ENCODE measurements at places on chromosomes 11 and 22.

DNA sequence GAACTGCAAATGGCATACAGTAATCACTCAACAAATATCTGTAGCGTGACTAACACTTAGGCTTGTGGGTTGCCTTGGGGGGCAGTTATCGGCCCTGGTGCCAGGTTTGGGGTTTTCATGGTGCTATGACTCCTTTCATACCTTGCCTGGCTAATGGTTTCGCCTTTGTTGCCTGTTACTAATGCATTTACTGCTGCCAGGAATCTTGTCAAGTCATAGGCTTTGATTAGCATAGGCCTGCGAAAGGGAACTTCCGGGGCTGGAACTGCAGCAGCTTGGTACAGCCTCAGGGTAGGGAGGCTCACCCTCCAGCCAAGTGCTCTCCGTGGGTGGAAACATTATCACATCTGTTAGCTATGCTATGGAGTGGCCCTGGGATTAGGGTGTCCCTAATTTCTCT lies 13.2 kb downstream of the SLC25A18 start:
- DNase-seq: no peak

GRCh38 chr11:131033151-131033651 lies 116.9 kb upstream of the SNX19 start:
- no peak for DNase-seq

DNA sequence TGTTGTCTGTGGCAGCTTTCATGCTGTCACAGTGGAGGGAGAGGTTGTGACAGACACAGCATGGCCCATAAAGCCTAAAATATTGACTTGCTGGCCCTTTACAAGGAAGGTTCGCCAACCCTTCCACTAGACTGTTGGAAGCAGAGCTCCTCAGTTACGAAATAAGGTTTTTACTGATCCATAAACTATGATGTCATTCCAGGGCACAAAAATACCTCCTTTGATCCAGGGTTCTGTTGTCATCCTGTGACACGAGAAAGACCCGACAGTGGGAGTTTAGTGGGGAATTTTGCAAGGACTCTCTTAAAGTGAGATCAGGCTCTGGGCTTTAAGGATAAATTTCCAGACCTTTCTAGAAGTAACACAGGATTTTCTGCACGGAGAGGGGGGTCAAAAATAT lies 15.7 kb downstream of the BARX2 start:
- no peak for DNase-seq

GRCh38 chr11:121652971-121653370 lies 200.2 kb upstream of the SORL1-AS1 start:
- DNase-seq: no peak

DNA sequence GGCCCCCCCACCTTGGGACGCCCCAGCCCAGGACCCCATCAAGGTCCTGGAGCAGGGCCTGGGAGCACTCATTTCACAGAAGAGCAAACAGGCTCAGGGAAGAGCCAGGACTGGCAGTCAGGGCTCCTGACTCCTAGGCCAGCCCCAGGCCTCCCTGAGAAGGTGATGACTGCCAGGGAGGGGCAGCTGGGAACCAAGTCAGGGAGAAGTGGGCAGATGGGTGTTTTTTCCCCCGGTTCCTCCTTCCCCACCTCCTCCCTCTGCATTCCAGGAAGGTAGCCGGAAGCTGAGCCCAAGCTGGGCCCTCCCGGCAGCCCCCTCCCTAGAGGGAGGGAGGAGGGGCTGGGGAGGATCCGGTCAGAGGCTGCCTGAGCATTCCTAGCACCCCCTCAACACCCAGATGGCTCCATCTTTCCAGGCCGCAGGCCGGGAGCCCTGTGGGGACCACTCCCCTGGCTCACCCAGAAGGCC lies 19.6 kb downstream of the MYRF start:
- DNase-seq: no peak

- peak; percentile 96 for DNase-seq
Measured at GRCh38 chr11:61026121-61027031, 54.9 kb downstream of the CD6 start.

GRCh38 chr11:66676282-66676919 lies 1.3 kb downstream of the RBM4B start:
- DNase-seq: no peak

GRCh38 chr11:11440144-11440543 lies 87.1 kb upstream of the CSNK2A3 start:
- no peak for DNase-seq

DNA sequence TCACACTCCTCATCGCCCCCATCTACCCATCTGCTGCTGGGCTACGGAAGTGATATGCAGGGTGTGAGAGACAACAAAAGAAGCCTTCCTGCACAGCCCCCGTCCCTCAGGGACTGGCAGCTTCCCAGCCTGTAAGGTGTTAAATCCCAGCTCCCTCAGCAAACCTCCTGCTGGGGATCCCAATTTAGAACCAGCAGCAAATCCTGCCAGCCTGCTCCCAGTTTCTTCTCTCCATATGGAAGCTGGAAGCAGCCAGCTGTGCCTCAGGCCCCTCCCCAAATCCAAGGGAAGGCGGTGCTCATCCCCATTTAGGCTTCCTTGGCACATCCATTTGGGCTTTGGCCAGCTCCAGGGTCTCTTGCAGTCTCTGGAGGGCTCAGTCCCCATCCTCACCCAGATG lies 47.5 kb downstream of the PAMR1 start:
- DNase-seq: no peak

DNA sequence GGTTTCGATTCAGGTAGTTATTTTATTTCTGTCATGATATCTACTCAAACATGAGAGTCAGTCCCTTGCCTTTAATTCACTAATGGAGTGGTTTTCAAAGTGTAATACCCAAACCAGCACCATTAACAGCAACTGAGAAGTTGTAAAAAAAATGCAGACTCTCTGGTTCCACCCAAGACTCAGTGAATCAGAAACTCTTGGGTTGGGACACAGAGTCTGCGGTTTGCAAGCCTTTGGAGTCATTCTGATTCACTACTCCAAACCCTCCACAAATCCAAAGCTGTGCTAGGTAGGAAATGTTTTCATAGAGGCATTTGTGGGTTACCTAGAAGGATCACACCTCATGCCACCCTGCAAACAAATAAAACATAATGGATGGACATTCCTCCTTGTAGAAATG lies 340.1 kb downstream of the NTM start:
- no peak for DNase-seq

GRCh38 chr11:1194231-1194976 lies 28.5 kb upstream of the MUC5B start:
- DNase-seq: no peak

DNA sequence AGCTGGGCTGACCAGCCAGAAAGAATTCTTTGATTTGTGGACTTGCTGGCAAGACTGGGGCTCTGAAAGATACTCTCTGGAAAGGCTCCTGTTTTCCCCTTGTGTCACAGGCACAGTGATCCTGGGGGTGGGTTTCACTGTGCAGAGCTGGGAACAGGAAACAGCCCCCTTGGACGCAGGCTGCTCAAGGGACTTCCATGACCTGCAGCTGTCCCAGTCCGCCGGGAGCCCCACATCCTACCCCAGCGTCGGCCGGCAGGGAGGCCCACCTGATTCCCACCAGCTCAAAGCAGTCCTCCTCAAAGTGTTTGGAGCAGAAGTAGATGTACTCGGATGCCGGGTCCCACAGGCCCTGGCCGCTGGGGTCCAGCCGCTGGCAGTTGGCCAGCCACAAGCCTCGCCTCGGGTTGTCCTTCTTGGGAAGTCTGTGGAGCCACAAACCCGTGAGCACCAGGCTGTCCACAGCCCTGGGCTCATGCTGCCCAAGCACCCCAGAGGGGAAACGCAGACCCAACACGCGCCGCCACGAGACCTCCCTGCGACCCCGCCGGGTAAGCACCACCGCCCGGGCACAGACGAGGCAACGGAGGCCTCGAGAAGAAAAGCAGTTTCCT lies 824 bp downstream of the THAP7 start:
- no peak for DNase-seq

DNA sequence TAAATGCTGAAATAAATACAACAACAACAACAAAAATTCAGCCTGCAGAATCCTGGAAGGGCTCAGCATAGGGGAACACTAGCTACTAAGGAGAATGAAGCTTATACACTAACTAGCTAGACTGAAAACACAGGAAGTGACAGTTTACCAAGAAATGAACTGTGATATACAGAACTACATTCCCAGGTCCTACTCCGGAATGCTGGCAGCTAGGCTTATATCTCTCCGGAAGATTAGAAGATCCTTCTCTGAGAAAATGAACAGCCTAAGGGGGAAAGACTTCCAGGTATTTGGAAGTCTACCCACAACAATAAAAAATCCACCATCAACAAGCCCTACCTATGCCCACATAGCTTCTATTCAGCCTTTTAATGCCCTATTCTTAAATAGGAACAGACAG lies 31.0 kb downstream of the CCDC34 start:
- no peak for DNase-seq

GRCh38 chr22:32325811-32326237 lies 31.8 kb upstream of the RFPL3 start:
- no peak for DNase-seq

DNA sequence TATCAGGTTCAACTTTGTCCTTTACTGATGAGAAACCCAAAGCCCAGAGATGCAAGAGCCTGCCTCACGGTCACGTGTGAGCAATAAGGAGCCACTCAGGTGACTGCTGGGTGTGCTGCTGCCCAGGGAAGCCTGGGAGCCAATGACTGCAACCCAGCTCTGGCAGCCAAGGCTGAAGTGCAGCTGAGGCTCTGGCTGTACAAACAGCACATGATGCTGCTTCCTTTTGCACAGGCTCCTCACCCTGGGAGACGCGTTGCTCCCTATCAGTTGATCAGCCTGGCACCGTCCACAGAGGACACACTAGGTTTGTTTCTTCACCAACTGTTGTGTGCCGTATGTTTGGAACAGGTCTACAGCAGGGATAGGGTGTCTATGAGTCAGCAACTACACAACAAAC lies 168.7 kb downstream of the EFCAB6 start:
- no peak for DNase-seq

GRCh38 chr11:116310226-116310625 lies 462.6 kb downstream of the BUD13 start:
- DNase-seq: no peak

DNA sequence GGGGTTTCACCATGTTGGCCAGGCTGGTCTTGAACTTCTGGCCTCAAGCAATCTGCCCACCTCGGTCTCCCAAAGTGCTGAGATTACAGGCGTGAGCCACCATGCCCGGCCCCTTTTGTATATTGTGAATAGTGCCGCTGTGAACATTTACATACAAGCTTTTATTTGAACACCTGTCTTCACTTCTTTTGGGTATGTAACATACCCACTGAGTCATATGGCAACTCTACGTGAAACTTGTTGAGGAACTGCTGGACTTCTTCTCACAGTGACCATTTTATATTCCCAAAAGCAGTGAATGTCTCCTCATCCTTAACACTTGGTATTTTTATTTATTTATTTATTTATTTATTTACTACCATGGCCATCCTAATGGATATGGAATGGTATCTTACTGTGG lies 3.9 kb upstream of the SCT start:
- DNase-seq: no peak

DNA sequence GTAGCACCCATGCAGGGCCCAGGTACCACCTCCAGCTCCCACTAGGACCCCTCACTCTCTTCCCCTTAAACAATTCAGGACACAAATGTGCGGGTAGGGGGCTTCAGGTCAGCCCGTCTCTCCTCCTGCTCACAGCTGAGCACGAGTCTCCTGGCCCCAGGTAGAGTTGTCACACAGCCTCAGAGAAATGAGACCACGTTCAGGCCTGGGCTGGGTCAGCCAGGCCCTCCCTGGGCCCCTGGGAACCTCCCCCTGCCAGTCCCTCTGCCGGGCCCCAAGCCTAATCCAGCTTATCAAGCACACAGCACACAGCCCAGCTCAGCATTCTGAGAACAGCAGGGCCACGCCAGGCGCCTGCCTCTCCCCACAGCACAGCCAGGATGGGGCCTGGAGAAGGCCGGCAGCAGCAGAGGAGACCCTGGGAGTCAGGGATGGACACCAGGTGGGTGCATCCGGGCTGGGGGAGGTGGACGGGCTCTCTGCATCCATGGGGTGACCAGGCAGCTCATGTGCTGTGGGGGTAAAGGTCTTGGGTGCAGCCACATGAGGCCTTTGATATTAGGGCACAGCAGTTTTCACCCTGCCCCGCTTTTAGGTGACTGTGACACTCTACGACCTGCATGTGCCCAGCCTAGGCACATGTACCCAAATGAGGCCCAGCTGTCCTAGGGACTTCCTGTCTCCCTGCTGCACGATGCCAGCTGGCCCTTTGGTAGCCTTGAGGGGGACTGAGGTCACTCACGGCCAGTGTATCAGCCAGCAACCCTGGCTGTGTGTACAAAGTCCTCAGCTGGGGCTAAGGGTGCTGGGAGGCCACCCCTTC lies 87.0 kb downstream of the MORC2 start:
- no peak for DNase-seq

GRCh38 chr11:14249121-14249963 lies 109.6 kb downstream of the RRAS2 start:
- peak; percentile 50 for DNase-seq

DNA sequence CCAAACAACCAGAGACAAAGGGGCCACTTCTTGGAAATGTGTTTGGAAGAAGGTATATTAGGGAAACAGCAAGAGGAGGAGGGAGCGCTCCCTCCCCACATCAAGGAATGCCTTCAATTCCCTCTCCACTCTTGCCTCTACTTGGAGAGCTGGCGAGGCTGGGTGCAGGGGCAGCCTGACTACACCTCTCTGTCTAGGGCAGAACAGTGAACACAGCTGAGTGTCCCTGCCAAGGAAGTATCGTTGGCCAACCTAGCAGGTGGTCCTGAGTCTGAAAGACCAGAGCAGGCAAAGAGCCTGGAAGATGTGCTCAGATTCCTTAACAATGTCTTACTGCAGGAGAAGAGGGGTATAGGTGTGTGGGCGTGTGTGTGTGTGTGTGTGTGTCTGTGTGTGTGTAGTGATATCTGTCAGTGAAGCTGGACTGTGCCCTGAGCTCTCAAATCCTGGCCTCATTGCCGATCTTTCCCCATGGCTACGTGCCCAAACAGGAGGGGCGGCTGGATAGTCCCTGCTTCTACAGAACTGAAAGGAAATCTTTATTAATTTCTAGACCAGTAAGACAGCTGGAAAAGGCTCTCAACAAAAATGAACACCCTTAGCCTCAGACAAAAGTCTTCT lies 46.8 kb downstream of the PAMR1 start:
- DNase-seq: no peak

- no peak for DNase-seq
Measured at GRCh38 chr11:73192272-73192671, 25.8 kb upstream of the P2RY2 start.

- no peak for DNase-seq
Measured at GRCh38 chr22:21657020-21657359, 8.8 kb upstream of the PPIL2 start.

DNA sequence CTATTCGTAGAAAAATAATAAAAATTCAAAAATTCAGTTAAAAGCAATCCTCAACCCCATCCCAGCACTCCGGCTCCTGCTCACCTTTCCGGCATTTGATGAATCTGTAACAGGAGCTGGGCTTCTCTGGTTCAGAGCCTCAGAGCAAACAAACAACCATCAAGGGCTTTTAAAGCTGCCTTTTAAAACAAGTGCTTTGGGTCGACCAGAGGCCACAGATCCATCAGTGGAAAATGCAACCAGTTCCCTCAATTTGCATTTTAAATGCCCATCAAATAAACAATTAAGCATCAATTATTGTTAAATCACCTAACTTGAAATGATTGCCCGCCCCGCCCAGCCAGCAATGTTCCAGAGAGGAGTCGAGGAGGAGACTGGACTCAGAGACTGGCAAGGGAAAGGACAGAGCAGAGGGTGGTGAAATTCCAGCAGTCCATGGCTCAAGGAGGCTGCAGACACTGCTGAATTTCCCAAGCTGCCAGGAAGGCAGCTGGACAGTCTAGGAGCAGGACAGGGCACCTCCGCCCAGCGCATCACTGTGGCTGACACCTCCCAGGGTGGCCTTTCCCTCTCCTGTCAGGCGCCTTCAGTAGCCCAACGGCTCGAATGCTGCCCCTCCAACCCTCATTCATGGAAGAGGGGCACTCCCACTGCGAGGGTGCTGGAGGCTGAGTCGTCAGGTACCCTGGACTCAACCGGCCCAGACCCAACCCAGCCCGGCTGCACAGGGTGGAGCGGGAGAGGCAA lies 7.5 kb downstream of the FXYD6 start:
- DNase-seq: no peak
